ENCODE measurements at places on chromosomes 4 and X.
A peak's percentile ranks its signal among the peaks of the same experiment; 100 is the strongest.

DNA sequence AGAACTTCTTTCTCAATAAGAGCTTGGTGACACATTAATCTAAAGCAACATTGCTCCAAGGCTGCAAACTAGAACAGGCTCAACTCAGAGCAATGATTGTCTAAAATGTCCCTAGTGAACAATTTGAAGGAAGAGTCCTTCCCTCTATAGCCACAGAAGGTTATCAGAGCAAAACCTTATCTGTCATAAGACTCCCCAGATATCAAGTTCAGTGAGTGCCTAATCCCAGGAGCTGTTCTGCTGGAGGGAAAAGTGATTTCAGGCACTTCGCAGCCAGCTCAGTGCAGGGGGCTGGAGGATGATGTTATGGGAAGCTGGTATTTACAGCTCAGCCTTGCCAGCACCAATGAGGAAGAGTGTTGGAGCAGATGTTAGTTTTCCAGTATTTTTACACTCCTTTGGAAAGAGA lies 497.5 kb downstream of the INPP4B start:
- DNase-seq, result no peak

- no peak for DNase-seq
Measured at GRCh38 chrX:121876305-121876704, 828.9 kb downstream of the GLUD2 start.

GRCh38 chr4:86977621-86978184 lies 42.9 kb downstream of the AFF1 start:
- DNase-seq, result peak; percentile 6

DNA sequence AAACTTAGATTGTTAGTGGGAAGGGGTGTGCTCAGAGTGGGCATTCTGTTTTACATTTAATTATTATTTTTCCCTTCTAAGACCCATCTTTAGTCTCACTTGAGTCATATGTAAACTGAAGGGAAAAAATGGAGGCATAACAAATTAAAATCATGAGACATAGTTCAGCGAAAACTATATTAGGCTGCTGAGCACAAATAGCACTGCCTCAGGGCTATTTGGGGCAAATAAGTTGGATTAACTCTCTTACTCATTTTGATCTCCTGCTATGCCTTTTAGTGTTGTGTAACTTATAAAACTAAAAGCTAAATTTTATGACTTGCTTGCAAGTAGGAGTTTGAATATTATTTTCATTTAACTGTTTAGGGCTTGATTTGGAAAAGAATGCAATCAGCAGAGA lies 1329.2 kb upstream of the PCDH7 start:
- DNase-seq, result no peak

- DNase-seq, result no peak
Measured at GRCh38 chrX:55488006-55488592, 1.5 kb downstream of the USP51 start.

DNA sequence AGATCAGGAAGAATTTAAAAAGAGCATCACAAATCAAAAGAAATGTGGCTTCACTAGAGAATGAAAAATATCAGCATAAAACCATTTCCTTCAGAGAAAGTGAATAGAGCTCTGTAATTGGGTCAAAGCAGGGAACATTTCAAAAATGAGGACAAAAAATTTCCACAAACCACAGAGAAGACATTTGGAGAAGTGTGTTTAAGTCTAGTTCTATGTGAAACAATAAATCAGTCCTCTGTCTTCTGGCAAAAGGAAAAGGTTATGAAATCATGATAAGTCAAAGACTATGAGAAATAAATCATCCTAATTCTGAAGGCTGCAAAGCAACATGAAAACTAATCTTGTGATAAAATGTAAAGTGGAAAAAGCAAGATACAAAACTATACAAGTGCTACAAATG lies 27.9 kb downstream of the SMPX start:
- no peak for DNase-seq

- no peak for DNase-seq
Measured at GRCh38 chr4:794900-795725, 30.8 kb downstream of the CPLX1 start.

DNA sequence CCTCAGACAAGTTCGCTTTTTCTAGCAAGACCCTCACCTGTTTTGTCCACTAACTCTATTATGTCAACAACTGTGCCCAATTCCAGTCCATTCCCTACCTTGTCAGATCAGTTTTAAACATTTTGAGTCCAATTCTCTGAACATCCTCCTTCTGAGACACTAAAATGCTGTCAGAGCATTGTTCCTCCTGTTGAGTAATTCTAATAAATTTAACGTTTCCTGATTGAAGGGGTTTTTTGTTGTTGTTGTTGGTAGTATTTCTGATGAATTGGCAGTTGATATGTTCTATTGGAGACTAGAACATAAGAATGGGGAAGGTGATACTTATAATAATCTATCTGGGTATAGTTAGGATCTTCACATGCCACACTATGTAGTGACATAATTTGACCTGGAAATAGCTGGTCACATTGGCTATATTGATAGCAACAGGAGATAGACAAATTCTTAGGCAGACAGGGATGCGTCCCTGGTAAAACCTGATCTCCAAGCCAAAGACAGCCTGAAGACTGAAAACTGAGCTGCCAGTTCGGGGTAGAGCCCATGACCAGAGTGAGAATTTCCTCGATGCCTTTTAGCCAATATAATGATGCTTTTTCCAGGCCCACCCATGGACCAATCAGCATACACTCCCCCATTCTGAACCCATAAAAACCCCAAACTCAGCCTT lies 12.4 kb upstream of the CXCL2 start:
- DNase-seq, result no peak

DNA sequence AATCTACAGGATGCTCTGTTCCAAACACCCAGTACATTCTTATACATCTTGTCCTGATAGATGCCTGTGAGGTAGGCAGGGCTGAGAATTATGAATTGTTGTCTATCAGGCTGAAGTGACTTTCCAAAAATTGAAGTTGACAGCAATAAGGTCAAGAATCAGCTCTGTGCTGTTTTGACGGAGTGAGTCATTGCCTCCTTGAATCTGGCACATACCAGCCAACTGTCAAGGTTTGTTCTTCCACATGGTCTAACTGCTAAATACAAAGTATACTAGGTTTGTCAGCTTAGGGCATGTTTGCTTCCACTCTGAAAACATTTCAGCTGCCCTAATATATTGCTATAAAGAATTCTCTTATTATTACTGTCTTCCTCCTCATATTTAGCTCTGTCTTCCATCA lies 32.3 kb downstream of the SH3RF1 start:
- no peak for DNase-seq

DNA sequence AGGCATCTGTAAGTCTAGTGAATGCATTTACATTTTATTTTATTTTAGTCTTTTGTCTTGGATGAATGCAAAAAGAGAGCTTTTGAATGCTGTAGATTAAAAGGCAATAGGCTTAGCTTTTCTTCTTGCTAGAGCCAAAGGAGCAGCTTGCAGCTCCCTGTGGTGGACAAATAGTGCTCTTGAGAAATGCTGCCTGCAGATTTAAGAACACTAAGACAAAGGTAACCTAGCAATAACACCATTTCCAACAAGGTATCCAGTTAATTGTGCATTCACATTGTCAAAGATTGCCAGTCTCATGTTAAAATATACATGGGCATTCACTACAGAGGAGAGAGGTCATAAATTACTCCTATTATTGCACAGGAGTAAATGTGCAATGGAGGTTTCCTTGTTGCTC lies 859.2 kb upstream of the PRKX start:
- no peak for DNase-seq

GRCh38 chr4:27278615-27279375 lies 418.2 kb downstream of the STIM2 start:
- DNase-seq, result peak; percentile 5

- DNase-seq, result no peak
Measured at GRCh38 chrX:78624962-78625909, 33.9 kb downstream of the RTL3 start.

DNA sequence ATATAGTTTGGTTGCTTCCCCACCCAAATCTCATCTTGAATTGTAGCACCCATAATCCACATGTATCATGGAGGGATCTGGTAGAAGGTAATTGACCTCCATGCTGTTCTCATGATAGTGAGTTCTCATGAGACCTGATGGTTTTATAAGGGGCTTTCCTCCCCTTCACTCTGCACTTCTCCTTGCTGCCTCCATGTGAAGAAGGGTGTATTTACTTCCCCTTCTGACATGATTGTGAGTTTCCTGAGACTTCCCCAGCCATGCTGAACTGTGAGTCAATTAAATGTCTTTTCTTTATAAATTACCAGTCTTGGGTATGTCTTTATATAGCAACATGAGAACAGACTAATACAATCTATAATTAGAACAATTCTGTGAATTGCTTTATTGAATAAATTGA lies 11.9 kb upstream of the DCAF4L1 start:
- no peak for DNase-seq

GRCh38 chrX:9370893-9371292 lies 94.0 kb upstream of the TBL1X start:
- DNase-seq, result no peak

DNA sequence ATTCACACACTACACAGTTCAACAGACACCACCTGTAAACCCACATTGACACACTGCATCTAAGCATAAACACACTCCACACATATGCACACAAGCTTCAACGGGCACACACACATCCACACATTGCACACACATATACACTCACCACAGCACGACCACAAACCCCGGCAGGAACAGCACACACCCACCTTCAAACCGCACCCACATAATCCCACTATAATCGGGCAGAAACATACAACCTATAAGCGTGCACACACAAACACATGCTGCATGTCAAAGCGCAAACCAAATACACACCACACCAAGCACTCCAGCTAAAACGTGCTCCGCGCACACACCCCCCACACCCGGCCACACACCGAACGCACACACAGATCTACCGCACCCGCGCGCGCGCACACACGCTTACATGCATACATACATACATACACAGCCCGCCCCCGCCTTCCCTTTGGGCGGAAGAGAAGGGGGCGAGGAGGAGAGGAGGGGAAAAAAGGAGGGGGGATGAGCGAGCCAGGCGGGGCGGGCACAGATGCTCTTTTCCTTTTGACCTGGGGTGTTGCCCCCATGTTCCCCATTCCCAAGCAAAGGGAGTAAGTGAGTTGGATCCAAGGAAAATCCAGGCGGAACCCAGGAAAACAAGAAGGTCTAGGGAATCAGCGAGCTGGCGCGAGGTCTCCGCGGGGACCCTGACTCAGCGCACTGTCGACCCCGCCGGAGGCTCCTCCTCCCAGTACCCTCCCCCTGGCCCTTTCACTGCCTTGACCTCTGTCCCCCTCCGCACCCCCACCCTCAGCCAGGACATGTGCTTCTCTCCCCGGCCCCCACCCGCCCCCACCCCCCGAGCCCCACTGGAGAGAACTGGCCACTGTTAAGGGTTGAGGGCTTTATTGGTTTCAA lies 9.9 kb downstream of the ARHGAP36 start:
- no peak for DNase-seq

- no peak for DNase-seq
Measured at GRCh38 chr4:101279377-101279871, 67.9 kb downstream of the PPP3CA start.

DNA sequence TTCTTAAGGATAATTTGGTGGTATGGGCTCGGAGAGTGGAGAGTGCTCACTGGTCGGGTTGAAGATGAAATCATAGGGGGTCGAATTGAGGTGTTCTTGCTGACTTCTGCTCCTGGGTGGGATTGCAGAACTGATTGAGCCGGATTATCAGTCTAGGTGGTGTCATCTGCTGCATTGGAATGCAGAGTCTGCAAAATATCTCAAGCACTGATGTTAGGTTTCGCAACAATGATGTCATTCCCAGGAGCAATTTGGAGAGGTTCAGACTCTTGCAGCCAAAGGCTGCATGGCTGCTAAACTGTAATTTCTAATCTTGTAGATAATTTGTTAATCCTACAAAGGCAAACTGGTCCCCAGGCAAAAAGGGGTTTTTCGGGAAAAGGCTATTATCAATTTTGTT lies 67.7 kb downstream of the RHOH start:
- no peak for DNase-seq

DNA sequence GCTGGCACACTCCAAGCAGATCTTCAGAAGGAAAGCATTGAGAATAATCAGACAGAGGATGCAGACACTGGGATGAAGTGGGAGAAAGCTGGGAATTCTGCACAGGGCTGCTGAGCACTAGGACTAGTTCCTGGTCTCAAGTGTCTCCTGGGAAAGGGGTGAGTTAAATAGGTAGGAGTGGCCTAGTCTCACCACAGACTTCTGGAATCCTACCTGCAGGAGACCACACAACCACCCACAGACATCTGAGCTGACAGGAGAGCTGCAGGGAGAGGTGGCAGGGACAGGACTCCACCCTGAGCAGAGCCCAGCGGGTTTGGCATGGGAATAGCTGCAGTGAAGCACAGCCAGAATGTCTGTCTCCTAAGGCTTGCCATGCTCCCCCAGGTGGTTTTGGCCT lies 95.1 kb upstream of the GALNTL6 start:
- no peak for DNase-seq

DNA sequence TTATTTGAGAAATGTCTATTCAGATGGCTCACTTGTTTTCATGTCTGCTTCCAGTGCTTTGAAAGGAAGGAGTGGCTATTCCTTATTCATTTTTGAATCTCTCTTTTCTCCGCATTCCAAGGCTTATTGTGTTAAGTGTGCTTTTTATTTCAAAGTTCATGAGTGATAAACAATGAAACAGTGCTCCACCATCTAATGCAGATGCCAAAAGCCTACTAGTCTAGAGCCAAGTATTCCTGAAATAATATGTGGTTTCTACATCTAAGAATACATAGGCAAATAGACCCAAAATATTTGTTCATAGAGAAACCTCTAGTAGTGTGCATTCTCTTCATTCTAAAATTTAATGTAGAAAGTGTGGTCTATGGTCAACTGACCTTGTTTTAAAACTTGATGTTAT lies 187.3 kb downstream of the GABRB1 start:
- no peak for DNase-seq

GRCh38 chr4:40800064-40800463 lies 50.3 kb downstream of the NSUN7 start:
- DNase-seq, result no peak

DNA sequence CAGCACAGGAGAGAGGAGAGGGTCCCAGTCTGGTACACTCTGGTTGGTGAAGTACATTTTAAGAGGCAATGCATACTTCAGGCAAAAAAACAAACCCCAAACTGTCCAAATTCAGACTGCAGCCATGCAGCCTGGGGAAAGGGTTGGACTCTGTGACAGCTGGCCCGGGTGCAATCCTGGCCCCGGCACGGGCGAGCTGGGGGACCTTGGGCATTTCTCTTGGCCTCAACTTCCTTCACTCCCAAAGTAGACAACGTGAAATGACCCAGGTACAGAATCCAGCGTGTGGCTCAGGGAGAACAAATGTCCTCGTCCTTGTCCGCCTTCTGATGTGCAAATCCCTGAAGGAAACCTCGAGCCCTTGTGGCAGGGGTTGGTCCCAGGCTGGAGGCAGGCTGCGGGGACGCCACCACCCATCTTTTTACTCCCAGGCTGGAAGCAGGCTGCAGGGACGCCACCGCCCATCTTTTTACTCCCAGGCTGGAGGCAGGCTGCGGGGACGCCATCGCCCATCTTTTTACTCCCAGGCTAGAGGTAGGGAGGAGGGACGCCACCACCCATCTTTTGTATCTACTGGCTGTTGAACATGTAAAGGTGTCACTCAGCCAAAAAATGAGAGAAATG lies 62.3 kb downstream of the ACOX3 start:
- no peak for DNase-seq
